ENCODE measurements at places on chromosomes 6 and 20.

DNA sequence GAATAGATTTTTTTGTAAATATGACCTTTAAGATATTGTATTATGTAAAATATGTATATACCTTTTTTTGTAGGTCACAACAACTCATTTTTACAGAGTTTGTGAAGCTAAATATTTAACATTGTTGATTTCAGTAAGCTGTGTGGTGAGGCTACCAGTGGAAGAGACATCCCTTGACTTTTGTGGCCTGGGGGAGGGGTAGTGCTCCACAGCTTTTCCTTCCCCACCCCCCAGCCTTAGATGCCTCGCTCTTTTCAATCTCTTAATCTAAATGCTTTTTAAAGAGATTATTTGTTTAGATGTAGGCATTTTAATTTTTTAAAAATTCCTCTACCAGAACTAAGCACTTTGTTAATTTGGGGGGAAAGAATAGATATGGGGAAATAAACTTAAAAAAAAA lies 130.9 kb downstream of the SULF2 start:
- DNase-seq = no peak

- DNase-seq = no peak
These were observed 5.8 kb downstream of the HDGFL1 start for GRCh38 chr6:22575190-22575589.

- no peak for DNase-seq
These were observed 19.4 kb downstream of the SERPINB9 start for GRCh38 chr6:2883673-2884072.

GRCh38 chr6:158797331-158798310 lies 21.5 kb downstream of the EZR start:
- DNase-seq = no peak

GRCh38 chr20:19832875-19833274 lies 74.8 kb downstream of the RIN2 start:
- no peak for DNase-seq

- DNase-seq = no peak
These were observed 21.2 kb downstream of the NEDD9 start for GRCh38 chr6:11211254-11211653.

GRCh38 chr6:136188486-136188885 lies 61.6 kb downstream of the MTFR2 start:
- no peak for DNase-seq

DNA sequence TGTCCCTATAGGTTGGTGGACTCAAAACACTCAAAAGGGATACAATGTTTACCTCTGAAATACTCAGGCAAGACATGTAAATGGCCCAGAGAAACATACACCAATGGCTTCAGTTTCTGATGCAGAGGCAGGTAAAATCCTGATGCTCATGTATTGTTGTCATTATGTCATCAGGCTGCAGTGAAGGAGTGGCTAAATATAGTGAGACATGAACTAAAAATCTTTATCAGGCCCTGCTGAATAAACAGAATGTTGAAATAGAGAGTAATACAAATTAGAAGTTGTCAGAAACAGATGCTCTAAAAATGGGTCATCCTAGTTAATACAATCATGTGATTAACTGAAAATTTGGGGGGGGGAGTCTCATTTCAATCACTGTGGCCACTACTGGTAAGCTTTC lies 20.4 kb downstream of the PTPRK start:
- DNase-seq = no peak

- DNase-seq = no peak
These were observed 33.2 kb upstream of the TFAP2A start for GRCh38 chr6:10448096-10448495.

GRCh38 chr6:111154981-111155380 lies 67.7 kb downstream of the SLC16A10 start:
- DNase-seq = no peak

DNA sequence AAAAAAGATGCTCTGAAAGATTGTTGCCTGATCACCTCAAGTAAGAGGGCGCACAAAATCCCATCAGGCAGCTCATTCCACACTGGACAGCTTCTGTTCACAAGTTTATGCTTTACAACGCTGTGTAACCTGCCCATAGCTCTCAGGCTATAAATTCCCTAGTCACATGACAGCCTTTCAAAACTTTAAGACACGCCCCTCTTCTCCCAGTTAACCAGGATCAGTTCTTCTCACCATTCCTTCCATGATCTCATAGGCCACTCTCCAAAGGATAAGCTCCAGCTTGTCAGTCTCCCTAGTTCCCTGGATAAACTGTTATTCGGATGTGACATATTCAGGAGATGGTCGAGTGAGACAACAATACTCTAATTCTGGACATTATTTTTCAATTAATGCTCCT lies 15.0 kb downstream of the ADNP start:
- DNase-seq = no peak

DNA sequence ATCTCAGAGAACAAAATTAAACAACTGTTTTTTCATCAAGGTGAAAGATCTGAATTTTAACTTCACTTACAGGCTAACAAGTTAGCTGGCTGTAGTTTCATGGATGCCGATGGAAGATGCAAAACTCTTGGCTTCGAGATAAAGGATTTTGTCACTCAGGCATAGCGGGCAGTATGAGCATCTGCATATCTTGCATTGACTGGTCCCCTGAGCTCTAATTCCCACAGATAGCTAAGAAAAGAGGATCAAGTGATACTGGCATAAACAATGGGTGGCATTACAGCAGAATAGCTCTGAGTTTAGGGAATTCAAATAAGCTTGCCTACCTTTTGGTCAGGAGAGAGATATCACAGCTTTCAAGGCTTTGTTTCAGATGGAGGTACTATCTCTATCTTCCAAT lies 1.8 kb upstream of the CLVS2 start:
- DNase-seq = no peak

DNA sequence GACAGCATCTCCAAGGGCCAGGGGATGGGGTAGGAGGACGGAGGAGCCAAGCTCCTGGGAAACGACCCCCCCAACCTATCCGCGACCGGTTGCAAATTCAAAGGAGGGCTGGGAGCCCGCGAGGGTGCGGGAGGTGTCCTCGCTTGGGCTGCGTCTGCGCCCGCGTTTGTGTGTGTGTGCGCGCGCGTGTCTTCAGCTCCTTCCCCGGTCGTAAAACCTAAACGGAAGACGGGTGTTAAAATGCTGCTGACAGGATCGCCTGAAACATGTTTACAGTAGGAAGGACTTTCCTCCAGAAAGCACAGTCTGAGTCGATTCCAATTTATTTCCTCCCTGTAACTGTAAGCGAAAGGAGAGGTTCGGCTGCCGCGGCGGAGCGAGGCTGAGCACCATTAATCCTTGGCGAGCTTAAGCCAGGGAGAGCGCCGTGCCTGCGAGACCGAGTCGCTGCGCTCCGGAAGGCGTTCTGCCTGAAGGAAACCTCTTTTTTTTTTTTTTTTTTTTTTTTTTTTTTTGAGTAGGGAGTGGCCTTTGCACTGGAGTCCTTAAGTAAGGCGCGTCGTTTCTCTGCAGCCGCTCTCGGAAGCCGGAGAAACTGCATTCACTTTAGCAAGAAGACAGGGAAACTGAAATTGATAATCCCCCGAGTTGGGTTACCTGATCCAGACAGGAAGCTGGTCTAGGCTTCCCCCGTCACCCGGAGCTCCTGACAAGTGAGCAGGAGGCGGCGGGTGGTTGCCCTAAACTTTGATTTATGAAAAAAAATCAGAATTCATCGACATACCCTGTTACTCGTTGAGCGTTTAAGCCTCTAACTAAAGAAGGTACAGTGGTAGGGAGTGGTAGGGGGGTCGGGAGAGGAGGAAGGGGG lies 4.8 kb upstream of the SOX4 start:
- DNase-seq = peak; percentile 69

GRCh38 chr6:149881066-149881766 lies 16.7 kb downstream of the RAET1E start:
- DNase-seq = no peak

GRCh38 chr20:48115502-48115901 lies 330.2 kb upstream of the SULF2 start:
- no peak for DNase-seq

- DNase-seq = no peak
These were observed 74.8 kb downstream of the PHACTR1 start for GRCh38 chr6:12791371-12791770.

GRCh38 chr6:40282986-40283385 lies 304.2 kb downstream of the LRFN2 start:
- no peak for DNase-seq

DNA sequence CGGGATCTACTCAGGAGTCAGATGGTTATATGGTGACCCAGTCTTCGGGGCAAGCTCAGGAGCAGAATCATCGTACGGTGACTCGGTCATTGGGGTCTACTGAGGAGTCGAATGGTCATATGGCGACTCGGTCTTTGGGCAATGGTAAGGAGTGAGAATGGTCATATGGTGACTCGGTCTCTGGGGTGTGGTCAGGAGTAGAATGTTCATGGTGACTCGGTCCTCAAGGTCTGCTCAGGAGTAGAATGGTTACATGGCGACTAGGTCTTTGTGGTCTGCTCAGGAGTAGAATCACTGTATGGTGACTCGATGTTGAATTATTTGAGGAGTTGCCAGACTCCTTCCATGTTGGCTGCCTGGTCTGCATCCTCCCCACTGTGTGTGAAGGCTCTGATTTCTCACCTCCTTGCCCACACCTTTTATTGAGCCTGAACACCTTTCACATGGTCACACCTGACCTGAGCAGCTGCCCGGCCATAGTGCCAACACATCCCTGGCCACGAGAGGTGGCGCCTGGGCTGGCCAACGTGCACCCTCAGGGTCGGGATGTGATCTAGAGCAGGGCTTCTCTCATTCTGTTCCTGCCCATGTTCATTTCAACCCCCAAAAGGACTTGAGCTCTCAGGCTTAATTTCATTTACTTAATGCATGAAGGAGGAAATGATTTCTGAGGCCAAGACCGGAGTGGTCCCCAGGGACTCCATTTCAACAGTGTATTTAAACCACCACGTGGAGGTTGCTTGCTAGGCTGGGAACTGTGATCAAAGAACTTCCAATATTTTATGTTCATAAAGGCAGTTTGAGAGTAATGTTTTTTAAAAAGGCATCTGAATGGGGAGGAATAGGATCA lies 119.5 kb downstream of the PHACTR3 start:
- DNase-seq = peak; percentile 70

GRCh38 chr6:134063121-134063965 lies 10.9 kb upstream of the SLC2A12 start:
- peak; percentile 34 for DNase-seq

DNA sequence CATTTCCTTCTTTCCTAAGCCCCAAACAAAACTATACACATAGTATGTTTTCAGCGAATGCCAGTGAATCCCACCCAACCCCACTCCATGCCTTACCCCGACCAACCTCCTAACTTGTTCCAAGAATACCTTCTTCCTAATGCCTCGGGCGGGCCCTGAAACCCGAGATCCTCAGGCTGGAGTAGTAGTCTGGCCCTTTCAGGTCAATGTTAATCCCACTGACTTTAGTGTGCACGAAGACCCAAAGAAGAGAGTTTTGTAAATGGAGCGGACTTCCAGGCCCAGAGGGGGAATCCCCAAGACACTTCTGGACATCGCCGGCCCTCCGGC lies 394 bp downstream of the YIPF3 start:
- DNase-seq = no peak

DNA sequence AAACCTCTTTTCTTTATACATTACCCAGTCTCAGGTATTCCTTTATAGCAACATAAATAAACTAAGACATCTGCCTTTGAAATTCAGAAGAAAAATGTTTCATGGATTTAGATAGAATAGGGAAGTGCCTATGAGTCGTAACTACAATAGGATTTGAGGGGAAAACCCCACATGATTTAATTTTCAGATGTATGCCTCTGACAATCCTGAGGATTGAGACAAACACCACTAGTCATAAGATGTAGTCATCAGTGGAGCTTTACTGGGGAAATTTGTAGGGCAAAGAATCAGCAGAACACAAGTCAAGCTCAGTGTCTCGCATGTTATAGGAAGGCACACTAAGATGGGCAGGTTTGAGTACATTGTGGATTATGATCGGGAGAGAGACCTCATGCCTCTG lies 566.4 kb downstream of the BMP2 start:
- DNase-seq = no peak

DNA sequence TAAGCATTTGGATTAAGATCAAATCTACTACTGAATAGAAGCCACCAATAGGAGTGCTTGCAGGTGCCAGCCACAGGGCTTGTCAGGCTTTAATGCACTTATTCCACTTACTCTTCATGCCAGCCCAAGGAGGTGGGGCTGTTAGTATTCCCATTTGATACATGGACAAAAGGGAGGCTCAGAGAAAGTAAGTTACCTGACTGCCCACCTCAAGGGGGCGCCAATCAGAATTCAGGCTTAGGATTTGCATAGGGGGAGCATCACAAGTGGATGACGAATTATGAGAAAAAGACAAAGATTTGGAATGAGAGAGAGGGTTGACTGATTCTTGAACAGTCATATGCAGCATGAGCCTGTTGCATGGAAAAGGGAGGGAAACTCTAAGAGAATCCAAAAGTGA lies 188.4 kb upstream of the TSHZ2 start:
- no peak for DNase-seq

GRCh38 chr20:10314198-10314597 lies 95.6 kb downstream of the SNAP25 start:
- no peak for DNase-seq

- DNase-seq = no peak
These were observed 71.5 kb upstream of the TGM3 start for GRCh38 chr20:2224368-2224639.

DNA sequence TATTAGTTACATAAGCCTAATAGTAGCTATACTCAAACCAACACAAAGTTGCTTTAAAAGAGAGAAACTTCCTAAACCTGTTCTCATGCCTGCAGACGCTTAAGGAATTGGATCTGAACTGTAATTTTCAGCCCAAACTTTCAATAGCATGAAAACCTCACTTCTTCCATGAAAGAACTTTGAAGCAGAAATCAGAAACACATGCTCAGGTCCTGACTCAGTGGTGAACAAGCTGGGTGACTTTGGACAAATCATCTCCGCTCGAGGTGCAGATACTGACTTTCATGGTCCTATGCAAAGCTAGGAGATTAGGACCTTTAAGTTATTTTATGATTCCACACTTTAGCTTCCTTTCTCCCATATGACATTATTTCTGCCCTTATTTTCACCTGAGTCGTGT lies 36.5 kb downstream of the NOX3 start:
- DNase-seq = no peak

DNA sequence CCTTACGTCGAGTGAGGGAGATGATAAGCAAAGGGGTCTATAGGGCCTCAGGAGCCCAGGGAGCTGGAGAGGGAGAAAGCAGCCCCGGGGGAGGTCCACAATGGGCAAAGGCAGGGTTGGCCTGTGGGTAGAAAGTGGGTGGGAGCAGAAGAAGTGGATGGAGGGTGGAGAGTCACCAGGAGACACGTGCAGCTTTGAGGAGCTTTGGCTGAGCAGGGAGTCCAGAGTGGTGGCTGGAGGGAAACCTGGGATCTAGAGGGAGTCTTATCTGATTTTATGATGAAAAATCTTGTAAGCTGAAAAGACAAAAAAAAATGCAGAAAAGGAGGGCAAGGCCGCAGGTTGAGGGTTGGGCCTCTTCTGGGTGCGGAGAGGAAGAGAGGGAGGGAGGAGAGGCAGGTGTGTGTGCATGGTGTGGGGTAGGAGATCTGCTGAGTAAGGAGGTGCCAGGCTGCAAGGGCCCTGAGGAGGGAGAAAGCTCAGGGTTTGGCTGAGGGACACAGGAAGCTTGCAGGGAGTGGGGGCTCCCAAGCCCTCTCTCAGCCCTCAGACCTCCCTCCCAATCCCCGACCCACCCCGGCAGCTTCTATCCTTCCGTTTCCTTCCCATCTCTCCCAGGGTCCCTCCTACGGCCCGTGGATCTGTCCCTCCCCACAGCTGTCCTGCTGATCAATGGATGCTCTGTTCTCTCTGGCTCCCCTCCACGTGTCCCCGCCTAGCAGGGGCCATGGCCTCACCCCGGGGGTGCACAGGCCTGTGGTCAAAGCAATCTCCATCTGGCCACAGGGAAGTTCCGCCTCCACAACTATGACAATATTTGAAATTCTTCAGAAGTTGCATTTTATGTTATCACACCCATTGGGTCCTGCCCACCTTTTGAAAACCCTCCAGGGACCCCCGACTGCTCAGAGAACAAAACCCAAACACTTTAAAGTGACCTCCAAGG lies 17.1 kb upstream of the BPI start:
- no peak for DNase-seq
